ENCODE measurements at places on chromosomes 12 and 14.

DNA sequence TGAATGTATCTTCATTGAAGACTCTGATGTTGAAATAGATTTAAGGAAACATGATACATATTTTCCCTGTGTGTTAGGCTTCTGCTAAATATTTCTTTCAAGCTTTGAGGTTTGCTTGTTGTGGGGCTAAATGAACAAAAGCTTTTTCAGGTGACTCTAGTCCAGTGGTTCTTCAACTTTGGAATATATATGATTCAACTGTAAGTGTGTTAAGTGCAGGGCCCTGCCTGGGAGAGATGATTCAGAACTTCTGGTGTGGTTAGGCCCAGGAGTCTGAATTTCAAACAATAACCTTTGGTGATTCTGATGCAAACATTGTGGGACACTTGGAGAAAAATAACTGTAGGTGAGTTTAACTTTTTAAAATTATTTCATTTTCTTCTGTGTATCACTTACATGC is 93.0 kb downstream of the TRHDE start:
- no peak for DNase-seq

GRCh38 chr14:91229743-91230200 is 14.7 kb downstream of the GPR68 start:
- peak; percentile 60 for DNase-seq

- DNase-seq, result peak; percentile 12
These were observed 114.3 kb downstream of the KSR2 start for GRCh38 chr12:117854339-117855012.

DNA sequence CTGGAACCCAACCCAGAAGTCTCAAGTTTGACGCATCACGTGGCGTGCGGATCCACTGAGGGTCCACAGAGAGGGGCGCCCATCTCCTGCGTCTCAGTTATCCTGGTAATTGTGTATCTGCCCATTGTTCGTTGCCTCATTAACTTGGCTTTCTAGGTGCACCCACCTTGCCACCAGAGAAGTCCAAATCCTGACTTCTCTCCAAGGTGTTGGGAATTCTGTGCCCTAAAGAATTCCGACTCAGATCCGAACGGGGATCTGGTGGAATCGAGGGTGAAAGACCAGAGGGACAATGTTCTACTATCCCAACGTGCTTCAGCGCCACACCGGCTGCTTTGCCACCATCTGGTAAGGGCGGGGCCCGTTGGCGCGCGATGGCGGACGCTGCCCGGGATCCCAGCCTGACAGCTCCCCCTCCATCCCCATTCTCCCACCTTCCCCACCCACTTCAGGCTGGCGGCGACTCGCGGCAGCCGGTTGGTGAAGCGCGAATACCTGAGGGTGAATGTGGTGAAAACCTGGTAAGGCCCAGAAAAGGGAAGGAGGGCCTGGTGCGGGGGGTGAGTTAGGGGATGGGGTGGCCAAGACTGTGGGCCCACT is 481 bp downstream of the REC8 start:
- DNase-seq, result no peak

DNA sequence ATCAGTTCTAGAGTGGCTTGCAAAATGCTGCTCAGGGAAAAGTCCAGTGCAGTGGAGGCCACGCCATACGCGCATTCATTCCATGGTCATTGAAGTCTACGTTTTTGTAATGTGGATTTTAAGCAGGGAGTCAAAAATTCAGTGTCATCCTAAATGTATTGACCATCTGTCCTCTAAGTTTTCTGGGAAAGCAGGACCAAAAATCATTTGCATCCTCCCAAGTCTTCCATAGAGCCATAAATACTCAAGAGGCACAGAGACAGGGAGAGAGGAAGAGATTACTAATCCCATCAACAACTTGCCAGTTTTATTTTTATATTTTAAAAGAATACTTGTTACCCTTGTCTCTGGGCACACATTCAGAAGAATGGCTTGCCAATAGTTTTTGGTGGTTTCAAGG is 36.9 kb downstream of the RHOJ start:
- no peak for DNase-seq

DNA sequence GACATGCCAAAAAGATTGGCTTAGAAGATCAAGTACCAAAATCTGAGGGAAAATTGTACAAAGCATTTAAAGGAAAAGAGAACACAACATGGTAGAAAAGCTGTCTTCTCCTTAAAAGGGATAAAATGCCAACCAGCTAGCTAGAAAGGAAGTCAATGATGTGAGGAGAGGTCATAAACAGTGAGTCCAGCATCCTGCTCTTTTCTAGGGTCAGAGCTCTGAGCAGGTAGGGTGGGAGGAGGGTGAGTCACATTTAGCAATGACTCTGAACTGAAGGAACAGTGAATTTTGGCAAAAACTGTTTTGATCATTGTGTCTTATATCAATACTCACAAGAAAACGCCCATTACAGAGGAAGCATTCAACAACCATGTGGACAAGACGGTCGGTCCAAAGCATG is 322.3 kb downstream of the DAD1 start:
- no peak for DNase-seq

DNA sequence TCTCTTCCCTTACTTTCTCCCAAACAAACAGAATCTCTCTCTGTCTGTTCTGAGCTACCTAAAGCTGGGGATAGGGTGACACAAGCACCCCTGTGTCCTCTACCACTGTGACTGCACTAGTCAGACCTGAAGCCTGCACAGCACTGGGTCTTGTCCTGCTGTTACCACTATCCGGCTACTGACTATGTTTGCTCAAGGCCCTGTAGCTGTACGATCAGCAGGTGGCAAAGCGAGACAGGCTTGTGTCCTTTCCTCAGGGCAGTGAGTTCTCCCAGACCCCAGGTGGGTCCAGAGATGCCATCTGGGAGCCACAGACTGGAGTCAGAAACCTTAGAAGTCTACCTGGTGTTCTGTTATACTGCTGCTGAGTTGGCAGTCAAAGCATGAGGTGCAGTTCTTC is 116.4 kb downstream of the NUBPL start:
- DNase-seq, result no peak

DNA sequence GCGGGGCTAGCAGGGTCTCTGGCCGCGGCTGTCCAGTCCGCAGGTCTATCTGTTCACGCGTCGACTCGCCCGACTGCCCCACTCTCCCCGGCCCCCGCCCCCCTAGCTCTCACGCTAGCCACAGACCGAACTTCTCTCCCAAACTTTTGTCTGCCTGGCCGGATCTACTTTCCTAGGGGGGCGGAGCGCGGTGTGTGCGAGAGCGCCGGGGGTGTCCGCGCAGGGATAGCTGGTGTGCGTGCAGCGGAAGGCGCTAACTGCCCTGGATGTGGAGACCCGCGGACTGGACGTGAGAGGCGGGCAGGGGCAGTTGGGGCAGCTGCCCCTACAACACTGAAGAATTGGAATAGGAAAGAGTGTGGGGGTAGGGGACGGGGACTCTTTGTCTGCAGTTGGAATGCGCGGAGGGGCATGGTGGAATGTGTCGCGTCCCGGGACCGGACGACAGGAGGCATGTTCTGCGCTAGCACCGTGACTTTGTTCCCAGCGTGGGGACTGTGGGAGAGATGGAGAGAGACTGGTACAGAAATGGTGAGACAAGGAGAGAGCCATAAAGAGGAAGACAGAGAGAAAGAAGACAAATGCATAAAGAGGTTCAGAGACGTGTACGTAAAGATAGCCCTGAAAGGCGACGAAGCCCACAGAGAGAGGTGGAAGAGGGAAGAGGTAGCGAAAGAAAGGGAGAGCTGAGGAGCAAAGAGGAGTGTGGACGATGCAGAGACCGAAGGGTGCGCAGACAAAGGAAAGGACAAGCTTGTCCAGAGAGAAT is at the start of gene AJUBA:
Gene AJUBA, minus strand, starts transcription at position 75 of the 769 bp plus-strand sequence. CDS start 285 bp downstream, outside the sequence.
- peak; percentile 52 for DNase-seq
